ENCODE measurements at places on chromosomes 4 and X.

DNA sequence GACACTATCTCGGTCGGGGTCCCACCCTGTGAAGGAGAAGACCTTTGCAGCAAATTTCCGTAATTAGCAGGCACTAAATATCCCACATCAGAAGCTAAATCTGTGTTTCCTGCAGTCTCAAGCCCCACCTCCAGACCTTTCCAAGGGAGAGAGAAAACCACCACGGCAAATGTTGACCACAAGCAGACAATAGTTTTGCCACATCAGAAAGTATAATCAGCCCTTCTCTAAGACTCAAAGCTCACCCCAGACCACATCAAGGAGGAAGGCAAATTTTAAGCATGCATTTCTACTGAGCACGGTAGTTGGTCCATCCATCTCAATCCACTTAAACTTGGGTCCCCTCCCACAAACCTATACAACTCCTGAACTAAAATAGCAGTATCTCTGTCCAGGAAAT is 398.5 kb downstream of the GPM6A start:
- DNase-seq: no peak

- no peak for DNase-seq
Observed at GRCh38 chr4:176333076-176333475, 13.3 kb downstream of the SPCS3 start.

GRCh38 chr4:78644744-78645330 is 93.3 kb downstream of the ANXA3 start:
- no peak for DNase-seq

- DNase-seq: no peak
Observed at GRCh38 chr4:162847945-162848549, 318.6 kb downstream of the NAF1 start.

DNA sequence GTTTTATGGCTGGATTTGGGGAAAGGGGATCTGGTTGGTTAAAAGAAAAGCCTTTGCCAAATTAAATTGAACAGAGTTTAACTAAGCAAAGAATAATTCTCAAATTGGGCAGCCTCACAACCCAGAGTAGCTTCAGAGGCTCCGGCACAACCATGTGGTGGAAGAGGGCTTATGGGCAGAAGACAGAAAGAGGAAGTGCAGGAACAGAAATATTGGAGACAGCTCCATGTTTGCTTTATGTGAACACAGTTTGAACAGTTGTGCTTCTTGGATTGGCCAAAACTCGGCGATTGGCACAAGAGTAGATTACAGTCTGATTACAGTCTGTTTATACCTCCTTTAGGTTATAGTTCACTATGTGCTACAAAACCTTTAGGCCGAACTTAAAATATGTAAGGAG is 562.7 kb downstream of the TRIML1 start:
- no peak for DNase-seq

DNA sequence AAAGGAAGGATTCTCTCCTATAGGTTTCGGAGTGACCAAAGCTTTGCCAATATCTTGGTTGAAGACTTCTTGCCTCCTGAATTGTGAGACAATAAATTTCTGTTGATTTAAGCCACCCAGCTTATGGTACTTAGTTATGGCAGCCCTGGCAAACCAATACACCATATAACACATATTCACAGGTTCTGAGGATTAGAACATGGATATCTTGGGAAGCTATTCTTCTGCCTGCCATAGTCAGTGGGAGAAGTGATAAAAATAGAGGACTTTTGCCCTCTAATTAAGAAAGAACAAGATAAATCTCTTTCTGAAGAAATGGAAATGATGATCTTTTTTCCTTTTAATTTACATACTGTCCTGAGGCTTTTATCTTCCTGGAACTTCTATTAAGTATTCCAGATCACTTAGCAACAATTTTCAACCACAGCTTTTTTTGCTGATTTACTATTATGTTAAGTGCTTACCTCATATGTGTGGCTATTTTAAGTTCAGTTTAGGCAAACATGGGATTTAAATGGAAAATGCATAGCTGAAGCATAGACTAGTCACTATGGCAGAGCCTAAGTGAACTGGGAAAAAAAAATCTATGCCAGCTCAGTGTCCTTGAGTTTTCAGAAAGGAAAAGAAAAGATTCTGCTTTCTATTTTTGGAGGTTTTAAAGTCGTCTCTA is 381.7 kb downstream of the STPG2 start:
- no peak for DNase-seq

DNA sequence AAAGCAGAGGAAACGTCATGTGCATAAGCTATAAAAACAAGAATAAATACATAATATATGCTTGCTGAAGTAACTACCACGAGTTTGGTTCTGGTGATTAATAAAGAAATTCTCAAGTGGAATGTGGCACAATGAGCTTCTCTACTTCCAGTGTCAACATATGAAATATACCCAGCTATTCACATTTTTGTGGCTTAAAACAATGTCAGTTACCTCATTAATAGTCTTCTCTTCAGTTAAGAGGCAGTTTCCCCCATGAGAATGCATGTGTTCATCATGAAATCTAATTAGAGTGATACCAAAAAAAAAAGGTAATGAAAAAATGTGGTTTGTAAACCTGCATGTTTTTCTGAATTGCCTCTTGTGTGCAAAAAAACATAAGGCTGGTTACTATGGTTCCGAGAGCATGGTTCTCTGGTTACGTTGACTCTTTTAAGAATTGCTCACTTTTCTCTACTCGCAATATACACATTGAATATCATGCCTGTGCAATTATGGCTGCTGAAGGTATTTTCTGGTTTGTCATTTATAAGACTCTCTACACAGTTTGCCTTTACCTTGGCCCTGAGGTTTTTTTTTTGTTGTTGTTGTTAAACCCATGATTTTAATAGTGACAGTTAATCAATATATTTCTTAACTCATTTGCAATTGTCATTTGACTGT is 108.2 kb downstream of the PCDH7 start:
- no peak for DNase-seq

GRCh38 chr4:185885075-185885474 is 73.1 kb upstream of the SORBS2 start:
- DNase-seq: no peak

GRCh38 chr4:16018841-16019240 is 55.9 kb upstream of the FGFBP2 start:
- no peak for DNase-seq

GRCh38 chrX:37677243-37677642 is 8.3 kb upstream of the XK start:
- DNase-seq: no peak
